Mesenteric fat pad (tissue), 1 donor: ENCODE measurements at places on chromosomes 11 and 22.

- DNase-seq: peak; percentile 80
These were observed 63.8 kb upstream of the THY1 start for GRCh38 chr11:119486691-119487259.

DNA sequence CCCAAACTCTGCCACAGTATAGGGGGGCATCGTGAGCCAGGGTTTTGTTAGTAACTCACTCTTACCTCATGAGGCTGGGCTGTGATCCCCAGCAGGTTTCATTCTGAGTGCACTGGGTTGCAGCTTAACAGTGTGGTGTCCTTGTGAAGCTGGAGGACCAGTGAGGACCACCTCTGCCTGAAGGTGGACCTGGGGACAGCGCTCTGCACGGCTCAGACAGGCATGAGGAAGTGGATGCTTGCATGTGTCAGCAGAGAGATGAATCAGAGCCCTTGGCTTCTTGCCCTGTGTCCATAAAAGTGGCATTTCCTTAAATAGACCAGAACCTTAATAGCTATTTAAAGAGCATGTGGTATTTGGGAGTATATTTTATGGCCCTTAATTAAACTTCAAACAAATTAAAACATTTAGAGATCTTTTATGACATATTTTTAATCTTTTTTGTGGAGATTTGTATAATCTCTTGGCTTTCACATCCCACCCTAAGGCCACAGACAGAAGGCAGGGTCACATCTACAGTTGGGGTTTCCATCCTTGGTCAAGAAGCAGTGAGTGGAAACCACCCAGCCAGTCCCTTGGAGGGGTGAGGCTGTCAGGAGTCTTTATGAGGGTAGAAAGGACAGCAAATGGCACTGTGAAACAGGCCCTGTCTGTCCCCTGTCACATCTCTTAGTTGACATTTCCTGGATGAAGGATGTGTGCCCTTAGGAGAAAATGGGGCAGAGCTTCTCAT is 24.8 kb upstream of the ADORA2A start:
- no peak for DNase-seq

- DNase-seq: no peak
These were observed 626.6 kb upstream of the KIRREL3 start for GRCh38 chr11:127627204-127627603.

- DNase-seq: peak; percentile 83
These were observed 8.0 kb downstream of the APBB1 start for GRCh38 chr11:6410695-6411430.

DNA sequence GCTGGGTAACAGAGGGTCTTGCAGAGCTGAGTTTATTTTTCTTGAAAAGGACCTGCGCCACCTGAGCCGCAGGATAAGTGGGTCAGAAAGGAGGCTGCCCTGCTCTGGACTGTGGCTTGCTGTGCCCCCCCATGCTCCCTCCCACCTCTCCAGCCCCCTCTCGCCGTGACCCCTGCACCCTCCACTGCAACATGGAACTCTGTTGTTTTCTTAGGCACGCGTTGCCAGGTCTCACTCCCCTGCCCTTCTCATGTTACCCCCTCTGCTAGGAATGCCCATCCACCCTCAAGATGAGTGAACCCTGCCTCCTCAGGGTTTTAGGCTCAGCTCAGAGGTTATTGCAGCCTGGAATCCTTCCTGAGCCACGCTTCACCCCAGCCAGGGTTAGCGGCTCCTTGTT is 10.8 kb downstream of the ETS1 start:
- no peak for DNase-seq

GRCh38 chr22:45688600-45689080 is 17.0 kb downstream of the ATXN10 start:
- no peak for DNase-seq

- no peak for DNase-seq
These were observed 2.5 kb upstream of the CXCR5 start for GRCh38 chr11:118881228-118881627.

DNA sequence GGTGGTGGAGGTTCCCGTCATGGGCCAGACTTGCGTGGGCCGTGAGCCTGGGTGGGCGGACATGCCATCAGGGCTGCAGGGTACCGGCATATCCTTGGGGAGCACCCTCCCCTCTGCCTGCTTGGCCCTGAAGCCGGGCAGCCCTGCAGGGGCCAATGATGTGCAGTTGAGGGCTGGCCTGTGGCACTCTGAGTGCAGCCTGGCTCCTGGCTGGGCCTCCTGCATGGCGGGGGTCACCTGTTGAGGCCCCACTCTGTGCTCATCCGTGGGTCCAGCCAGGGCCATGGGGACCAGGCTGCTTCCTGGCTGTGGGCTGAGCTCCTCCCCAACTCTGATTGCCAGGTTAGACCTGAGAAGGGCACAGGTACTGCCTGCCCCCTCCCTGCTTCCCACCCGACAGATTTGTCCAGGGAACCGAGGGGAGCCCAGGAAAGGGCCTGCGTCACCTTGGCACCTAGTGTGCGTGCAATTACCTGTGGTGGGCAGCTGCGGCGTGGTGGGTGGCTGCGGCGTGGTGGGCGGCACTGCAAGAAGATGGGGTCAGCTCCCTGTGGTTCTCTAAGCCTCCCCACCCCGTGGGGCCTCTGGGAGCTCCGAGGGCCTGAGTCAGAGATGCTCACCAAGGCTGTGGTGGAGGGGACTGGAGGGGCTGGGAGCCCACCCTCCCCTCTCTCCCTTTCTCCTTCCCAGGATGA is 16.2 kb downstream of the MUC6 start:
- no peak for DNase-seq

- DNase-seq: no peak
These were observed 23.6 kb downstream of the RPS6KA4 start for GRCh38 chr11:64382586-64382985.

- no peak for DNase-seq
These were observed 10.9 kb downstream of the ACO2 start for GRCh38 chr22:41479671-41480396.

DNA sequence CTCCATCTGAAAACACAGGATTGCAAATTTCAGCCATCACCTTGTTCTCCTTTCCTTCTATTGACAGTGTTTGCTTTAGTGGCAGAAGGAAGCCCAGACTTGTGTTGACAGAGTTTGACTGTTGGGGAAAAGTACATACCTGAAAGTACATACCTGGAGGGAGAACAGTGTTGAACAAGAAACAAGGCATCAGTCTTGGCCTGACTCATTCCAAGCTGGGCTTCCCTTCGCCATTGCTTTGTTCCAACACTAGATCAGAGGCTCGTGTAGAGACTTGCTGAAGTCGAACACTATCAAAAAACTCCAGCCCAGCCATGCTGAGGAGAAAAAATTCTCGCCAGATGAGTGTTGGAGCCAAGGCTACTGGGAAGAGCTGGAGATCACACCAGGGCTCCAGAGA is 133.4 kb downstream of the BBOX1 start:
- DNase-seq: no peak

DNA sequence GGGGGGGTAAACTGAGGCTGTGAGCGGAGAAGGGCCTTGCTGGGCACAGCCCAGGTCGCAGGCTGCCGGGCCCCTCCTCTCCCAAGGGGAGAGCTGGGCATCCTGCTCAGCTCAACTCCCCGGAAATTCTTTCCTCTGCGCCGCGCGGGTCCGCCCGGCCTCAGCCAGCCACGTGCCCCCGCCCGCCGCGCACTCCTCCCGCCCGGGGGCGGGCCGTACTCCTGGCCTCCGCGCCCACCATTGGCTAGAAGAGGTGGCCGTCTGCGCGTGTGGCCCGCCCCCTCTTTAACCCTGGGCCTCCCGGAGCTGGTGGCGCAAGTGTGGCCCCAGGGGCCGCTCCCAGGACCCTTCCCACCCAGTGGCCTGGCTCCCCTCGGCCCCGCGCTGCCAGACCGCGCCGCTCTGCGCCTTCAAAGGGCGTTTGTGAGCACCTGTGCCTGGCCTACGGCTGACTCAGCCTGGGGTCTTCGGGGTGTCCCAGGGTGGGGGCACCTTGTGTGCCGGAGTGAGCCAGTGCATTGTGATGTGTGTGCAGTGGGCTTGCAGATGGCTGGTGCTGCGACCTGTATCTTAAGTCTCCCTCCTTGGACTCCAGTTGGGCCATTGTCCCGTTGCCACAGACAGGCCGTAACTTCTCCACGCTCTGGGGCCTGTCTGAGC is 2.0 kb downstream of the MRGPRF start:
- no peak for DNase-seq

DNA sequence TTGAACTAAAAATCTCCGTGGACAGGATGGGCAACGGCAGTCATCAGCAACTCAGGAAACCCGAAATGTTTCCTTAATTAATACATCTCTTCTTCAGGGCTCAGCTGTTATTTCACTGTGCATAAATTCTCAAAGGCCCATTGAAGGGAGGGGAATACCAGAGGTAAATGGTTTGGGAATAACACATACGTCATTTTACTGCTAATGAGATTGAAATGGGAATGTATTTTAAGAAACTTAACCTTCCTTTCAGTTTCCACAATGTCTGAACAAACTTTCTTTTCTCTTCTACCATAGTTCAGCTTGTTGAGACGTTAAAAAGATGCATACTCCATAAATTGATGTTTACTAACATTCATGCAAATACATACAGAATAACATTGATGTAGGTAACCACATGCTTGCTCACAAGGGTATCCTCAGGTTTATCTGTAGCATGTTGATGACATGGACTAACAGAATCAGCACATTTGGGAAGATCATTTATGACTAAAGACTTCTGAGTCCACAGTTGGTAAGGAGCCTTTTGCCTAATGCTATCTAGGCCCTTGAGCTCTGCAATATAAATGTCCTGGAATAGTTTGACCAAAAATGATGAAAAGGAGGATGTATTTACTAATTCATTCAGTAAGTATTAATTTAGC is 7.7 kb upstream of the PRRG4 start:
- DNase-seq: no peak

DNA sequence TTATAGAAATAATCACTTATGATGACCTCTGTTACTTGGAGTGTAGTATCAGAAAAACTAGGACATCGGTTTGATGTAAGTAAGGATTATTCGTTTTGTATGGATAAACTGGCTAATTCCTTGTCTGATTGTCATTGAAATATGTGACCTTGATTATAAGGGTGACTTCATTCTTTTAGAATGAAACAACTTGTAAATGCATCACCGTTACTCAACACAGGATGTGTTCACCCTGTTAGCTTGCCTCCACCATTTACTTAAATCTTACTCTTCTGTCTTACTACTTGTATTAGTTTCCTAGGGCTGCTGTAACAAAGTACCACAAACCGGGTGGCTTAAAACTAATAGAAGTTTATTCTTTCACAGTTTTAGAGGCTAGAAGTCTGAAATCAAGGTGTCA is 7.9 kb downstream of the SFI1 start:
- DNase-seq: no peak

DNA sequence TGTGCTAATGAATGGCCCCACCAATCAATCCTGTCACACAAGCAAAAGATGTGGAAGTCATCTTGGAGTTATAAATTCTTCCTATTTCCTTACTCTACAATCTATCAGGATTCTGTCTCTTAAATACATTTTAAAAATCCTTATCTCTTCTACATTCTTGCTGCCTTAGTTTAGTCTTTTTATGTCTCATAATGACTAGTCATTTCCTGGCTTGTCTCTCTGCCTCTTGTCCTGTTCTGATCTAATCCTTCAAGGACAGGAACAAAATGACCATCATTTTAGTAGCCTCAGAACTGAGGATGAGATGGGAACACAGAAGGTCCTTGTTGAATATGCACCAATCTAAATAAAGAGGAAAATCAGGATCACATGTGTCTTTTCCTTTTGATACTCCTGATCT is 56.6 kb upstream of the LIN7C start:
- DNase-seq: no peak

- no peak for DNase-seq
These were observed 50.9 kb downstream of the APIP start for GRCh38 chr11:34865261-34865660.

- peak; percentile 62 for DNase-seq
These were observed 592.0 kb downstream of the BRD1 start for GRCh38 chr22:49235463-49236300.

DNA sequence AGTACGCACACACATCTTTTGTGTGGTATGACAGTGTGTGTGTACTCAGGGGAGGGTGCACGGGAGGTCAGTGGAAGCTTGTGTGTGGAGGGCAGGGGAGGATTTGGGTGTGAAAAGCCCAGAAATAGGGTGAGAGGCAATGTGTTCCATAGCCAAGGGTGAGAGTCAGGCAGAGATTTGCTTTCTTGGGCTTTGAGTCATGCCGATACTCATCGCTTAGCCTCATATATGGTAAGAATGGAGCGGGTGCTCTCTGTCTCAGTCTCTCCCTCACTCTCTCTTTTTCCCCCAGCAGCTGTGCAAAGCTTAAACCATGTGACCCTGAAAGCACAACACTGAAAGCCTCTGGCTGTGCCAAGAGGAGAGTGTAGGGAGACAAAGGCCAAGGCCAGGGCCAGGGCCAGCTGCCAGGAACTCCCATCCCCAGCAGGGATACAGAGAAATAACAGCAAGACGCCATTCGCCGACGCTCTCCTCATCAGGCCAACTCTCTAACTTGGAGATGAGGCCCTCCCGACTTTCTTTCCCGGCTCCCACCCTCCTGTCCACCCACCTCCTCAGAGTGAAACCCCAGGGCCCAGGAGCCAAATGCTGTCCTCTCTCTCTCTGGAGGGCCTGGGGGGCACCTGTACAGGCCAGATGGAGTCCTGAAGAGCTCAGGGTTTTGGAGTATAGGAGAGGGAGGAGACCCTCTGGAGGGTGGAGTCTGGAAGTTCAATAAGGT is 20.3 kb upstream of the MICAL3 start:
- no peak for DNase-seq

DNA sequence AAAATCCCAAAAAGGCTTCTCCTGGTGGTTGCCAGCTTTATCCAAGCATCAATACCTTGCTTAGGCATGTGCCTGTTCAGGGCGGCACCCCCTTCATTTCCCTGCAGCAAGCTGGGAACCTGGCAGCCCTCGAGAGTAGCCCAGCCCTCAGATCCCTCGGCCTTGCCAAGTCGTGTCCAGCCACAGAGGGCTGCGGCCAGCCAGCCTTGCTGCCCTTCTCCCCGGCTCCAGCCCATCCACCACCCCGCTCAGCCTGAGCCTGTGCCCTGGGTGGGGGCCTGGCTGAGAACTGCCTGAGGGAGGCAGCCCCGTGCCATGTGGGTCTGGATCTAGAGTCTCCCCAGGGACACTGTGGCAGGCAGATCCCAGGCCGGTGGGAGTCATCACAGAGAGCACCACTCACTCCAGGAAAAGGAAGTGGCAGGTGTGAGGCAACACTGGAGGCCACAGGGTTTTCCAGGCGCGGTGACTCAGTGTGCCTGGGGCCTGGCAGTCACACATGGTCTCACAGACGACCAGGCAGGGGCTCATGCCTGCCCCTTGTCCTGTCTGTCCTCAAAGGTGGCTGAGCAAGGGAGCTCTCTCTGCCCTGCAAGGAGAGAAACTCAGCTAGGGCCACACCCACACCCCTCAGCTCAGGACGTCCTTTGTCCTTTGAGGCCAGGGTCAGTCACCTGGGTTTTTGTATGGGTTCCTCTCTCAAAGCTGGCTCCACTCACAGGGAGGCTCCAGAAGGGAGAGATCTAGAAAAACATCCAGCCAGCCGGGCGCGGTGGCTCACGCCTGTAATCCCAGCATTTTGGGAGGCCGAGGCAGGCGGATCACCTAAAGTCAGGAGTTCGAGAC is 12.2 kb upstream of the CDC42BPG start:
- DNase-seq: peak; percentile 95

- DNase-seq: peak; percentile 67
These were observed 1.6 kb downstream of the PRDM11 start for GRCh38 chr11:45147891-45148675.

GRCh38 chr22:48710410-48710809 is 1117.3 kb downstream of the BRD1 start:
- DNase-seq: no peak

- no peak for DNase-seq
These were observed 137.8 kb upstream of the MTMR2 start for GRCh38 chr11:96061730-96062129.
